A549 treated with Hydrocortisone at 1 μM for 4 hours (cell line): ENCODE measurements at places on chromosomes 5 and 9. TPM values are rescaled to one million over a fixed set of nuclear protein-coding genes. Genes with fewer than 3 reads are reported as not detected.

The CYLC2 gene
- not detected in 5 replicates for total RNA-seq

The SLC6A3 gene
- total RNA-seq: 0.62 to 0.97 TPM (median 0.75 TPM) in 5 replicates

The NANS gene
- total RNA-seq: 59.5 to 74.0 TPM (median 70.9 TPM) in 5 replicates

The CATSPER3 gene
- total RNA-seq: 0.22 to 0.56 TPM (median 0.34 TPM) in 5 replicates

The IFNK gene
- total RNA-seq: 0.09 TPM in 1 of 5 replicates, not detected in the others

The PLAC8L1 gene
- total RNA-seq: 0.20 to 0.40 TPM (median 0.22 TPM) in 5 replicates
